ENCODE measurements at places on chromosomes 11 and 22. TPM values are rescaled to one million over a fixed set of nuclear protein-coding genes. Genes with fewer than 3 reads are reported as not detected.

SLC37A2 gene
- 0.52 TPM for total RNA-seq

TTC12 gene
- 27.7 TPM for total RNA-seq

GNG3 gene
- total RNA-seq = not detected

IL18 gene
- 0.39 TPM for total RNA-seq

C11orf91 gene
- total RNA-seq = not detected

BATF2 gene
- 1.4 TPM for total RNA-seq

All from articular chondrocyte of knee joint (primary cell).